Subcutaneous preadipocyte (primary cell): ENCODE measurements at places on chromosomes 1 and 21. TPM values are rescaled to one million over a fixed set of nuclear protein-coding genes. Genes with fewer than 3 reads are reported as not detected.

The VSIG8 gene
- total RNA-seq = not detected in 2 replicates

The OR2G6 gene
- not detected in 2 replicates for total RNA-seq

The LRRC8B gene
- 10.7 and 10.8 TPM in 2 replicates for total RNA-seq

The AIRE gene
- total RNA-seq = not detected in 2 replicates

The CDA gene
- total RNA-seq = 2.0 and 2.6 TPM in 2 replicates

The OR2M3 gene
- not detected in 2 replicates for total RNA-seq

The OR2L13 gene
- not detected in 2 replicates for total RNA-seq

The MTOR gene
- total RNA-seq = 33.1 and 45.5 TPM in 2 replicates

The LIPI gene
- not detected in 2 replicates for total RNA-seq

The CD53 gene
- total RNA-seq = not detected in 2 replicates

The OR2T33 gene
- not detected in 2 replicates for total RNA-seq

The NUAK2 gene
- 0.37 and 1.2 TPM in 2 replicates for total RNA-seq

The CLK2 gene
- total RNA-seq = 20.6 and 34.2 TPM in 2 replicates

The OR2L5 gene
- total RNA-seq = not detected in 2 replicates

The GRIK1 gene
- not detected in 2 replicates for total RNA-seq

The TGFB2 gene
- total RNA-seq = 0.73 and 0.78 TPM in 2 replicates
